ENCODE measurements at places on chromosomes 7 and 10.

DNA sequence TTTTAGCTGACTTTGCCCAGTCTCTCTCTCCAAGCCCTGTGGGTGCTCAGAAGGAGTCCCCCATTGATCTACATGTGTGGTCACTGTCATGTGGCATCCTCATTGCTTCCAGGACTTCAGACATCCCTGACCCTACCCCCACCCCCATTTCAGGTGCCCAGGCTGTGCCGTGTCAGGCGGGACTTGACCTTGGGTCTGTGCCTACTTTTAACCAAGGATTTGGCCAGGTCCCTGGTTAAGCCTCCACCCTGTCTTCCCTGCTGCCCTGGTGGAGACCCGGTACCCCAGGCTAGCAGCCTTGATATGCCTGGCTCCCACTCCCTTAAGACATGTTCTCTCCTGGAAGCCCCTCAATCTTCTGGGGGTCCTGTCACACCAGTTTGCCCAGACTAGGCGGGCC is 31.3 kb downstream of the PRF1 start:
- no peaks in the 10 kb centered on the region for H3K27me3 ChIP-seq
- peaks cover 21% of the 10 kb centered on the region for H3K4me1 ChIP-seq
- DNase-seq: no peak
- no peaks in the 10 kb centered on the region for H3K36me3 ChIP-seq
- H3K4me3 ChIP-seq: no peak overlapping the region

DNA sequence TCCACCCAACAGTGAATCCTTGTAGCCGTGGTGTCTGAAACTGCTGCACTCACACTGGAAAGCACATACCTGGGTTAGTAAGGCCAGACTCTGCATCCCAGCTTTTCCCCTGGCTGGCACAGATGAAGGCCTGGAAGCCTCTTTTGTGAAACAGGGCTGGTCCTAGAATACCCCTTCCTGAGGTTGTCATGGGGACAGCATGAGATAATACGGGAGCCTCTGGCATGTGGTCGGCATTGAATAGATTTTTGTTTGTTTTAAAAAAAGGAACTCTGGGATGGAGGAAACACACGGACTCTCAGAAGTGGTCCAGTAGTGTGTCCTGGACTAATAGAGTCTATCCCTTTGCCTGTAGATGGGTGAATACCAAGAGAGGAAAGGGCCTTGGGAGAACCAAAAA is 129.7 kb downstream of the TMEM178B start:
- H3K4me3 ChIP-seq: no peak overlapping the region
- H3K4me1 ChIP-seq: peaks cover 15% of the 10 kb centered on the region
- H3K27ac ChIP-seq: no peak overlapping the region
- DNase-seq: peak; percentile 39
- no peaks in the 10 kb centered on the region for H3K27me3 ChIP-seq
- H3K36me3 ChIP-seq: no peaks in the 10 kb centered on the region

DNA sequence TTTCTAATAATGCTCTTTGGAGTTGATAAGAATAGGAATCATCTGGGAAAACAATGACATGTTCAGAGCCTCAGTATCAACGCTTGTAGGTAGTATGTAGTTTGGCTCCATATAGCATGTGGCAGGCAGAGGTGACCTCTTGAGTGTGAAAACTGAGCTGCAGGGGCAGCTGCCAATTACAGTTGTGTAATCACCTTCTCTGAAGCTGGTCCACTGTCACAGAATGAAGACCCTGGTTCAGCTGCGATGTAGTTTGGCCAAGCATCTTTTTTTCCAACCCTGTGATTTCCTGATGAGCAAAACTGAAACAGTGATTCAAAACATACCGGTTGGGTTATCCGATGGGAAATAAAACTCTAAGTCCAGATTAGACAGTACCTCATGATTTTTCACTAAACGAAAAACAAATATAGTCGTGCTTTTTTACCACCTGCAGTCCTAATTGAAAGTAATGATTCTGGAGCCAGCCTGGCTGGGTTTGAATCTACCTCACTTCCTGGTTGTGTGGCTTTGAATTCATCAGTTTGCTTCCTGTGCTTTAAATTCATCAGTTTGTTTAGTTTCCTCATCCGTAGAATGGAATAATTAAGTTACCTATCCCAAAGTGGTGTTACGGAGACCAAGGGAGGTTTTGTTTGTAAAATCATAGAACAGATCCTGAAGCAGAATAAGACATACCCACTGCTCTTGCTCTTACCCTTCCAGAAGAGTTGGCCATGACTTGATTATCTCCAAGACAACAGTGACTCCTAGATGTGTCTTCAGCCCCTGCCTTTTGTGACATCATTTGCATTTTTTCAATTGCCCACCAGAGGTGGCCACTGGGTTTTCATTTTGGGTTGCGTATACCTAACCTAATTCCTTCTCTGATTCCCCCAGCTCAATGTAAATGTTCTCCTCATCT is 87.4 kb downstream of the CELF2 start:
- H3K4me3 ChIP-seq: no peak overlapping the region
- H3K27ac ChIP-seq: no peak overlapping the region
- H3K27me3 ChIP-seq: no peaks in the 10 kb centered on the region
- no peak for DNase-seq
- no peaks in the 10 kb centered on the region for H3K4me1 ChIP-seq

GRCh38 chr10:88280518-88280917 is 302.6 kb downstream of the RNLS start:
- no peak overlapping the region for H3K27ac ChIP-seq
- DNase-seq: no peak
- peaks cover 9% of the 10 kb centered on the region for H3K4me1 ChIP-seq
- H3K36me3 ChIP-seq: no peaks in the 10 kb centered on the region

DNA sequence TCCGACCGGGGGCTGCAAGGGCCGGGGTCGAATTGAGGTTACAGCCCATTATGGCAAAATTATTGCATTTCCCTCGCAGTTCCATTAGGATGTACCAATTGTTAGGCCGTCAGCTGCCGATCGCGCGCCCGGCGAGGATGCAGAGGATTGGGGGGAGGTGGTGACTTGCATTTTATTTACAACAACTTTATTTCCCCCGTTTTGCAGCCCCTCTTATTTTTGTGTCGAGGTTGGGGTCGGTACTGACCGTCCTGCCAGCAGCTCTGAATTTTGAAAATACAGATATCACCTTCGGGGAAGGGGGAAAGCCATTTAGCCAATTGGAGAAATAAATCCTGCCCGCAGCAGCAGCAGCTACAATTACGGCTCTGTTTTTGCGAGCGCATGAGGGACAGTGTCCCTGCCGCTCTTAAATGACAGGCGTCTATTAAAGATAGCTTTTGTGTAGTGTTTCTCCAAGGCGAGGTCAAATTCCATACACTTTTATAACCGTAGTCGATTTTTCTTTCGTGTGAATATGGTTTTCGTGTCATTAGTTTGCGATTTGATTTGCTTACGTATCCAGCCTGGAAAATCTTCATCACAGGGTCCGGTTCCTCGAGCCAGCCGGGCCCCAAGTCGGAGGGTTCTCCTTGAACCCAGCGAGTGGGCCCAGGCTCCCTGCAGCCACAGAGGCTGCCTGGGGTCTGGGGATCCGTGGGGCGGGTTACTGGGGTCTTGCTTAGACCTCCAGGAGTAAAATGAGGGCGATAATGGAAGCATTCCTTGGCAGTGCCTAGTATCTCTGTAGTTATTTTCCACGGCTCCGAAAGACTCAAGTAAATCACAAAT is 684 bp upstream of the HOXA5 start:
- H3K4me1 ChIP-seq: 0 out of 2 replicates have a peak, but pooled peaks cover 12% of the 10 kb centered on the region
- no peaks in the 10 kb centered on the region for H3K36me3 ChIP-seq
- H3K4me3 ChIP-seq: peak overlapping the region; percentile 31
- H3K27ac ChIP-seq: no peak overlapping the region
- DNase-seq: no peak

DNA sequence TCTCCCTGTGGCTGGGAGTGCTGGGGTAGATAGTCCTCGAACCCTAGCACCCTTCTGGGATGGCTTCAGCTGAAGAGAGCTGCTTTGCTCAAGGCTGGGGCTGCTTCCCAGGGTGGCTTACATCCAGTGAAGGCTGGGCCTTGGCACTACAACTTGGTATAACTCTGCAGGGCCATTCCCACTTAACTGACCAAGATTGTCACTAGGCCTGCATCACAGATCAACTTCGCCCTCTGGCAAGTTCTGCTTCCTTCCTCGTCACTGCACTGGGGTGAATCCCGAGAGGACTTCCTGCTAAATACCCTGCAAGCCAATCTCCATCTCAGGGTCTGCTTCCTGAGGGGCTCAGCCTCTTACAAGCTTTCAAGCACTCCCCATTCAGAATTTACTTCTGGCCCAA is 195.2 kb downstream of the DOCK4 start:
- no peaks in the 10 kb centered on the region for H3K36me3 ChIP-seq
- DNase-seq: no peak
- no peaks in the 10 kb centered on the region for H3K27me3 ChIP-seq
- H3K4me1 ChIP-seq: peaks cover 25% of the 10 kb centered on the region

GRCh38 chr10:22978287-22978686 is 50.4 kb downstream of the ARMC3 start:
- no peaks in the 10 kb centered on the region for H3K4me1 ChIP-seq
- no peak for DNase-seq
- H3K4me3 ChIP-seq: no peak overlapping the region
- no peak overlapping the region for H3K27ac ChIP-seq

DNA sequence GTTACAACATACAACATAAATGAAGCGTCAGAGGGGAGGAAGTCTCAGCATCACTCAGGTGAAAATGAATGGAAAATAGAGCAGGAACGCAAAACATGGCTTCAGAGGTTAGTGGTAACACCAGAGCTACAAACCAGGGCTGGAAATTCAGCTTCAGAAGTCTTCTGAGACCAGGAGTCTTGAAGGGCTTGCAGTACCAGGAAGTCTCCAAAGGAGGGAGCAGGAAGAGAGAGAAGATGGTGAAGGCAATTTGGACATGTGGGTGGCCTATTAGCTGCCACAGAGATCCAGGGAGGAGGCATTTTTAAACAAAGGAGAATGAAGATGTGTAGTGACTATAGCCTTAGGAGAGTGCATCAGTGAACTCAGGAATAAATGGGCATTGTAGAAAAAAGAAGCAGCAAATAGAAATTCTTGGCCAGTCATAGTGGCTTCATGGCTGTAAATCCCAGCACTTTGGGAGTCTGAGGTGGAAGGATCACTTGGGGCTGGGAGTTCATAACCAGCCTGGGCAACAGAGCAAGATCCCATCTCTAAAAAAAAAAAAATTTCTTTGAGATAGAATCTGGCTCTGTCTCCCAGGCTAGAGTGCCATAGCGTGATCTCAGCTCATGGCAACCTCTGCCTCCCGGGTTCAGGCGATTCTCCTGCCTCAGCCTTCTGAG is 9.3 kb upstream of the TET1 start:
- peak; percentile 71 for DNase-seq
- no peaks in the 10 kb centered on the region for H3K4me1 ChIP-seq
- H3K27ac ChIP-seq: no peak overlapping the region
- no peaks in the 10 kb centered on the region for H3K36me3 ChIP-seq

DNA sequence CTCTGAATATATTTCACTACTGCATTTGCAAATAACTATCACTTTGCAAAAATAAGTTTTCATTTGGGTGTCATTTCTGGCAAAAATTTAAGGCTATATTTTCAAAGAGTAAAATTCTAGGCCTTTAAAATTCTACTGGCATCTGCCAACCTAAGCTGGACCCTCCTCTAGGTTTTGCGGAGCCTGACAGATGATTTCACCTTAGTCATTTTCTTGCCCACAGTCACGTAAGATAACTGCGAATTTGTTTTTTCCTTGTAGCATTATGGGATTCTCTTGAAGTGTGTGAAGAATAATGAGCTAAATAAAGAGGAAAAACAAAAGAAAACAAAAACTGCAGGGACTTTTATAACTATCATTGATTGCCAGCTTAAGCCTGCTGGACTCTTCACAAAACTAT is 7.8 kb downstream of the MEOX2 start:
- H3K4me1 ChIP-seq: no peaks in the 10 kb centered on the region
- H3K27me3 ChIP-seq: no peaks in the 10 kb centered on the region
- no peak overlapping the region for H3K4me3 ChIP-seq
- no peak for DNase-seq
- H3K36me3 ChIP-seq: no peaks in the 10 kb centered on the region

GRCh38 chr7:42175834-42176723 is 60.9 kb downstream of the GLI3 start:
- H3K36me3 ChIP-seq: no peaks in the 10 kb centered on the region
- H3K27me3 ChIP-seq: peaks cover 79% of the 10 kb centered on the region
- H3K4me1 ChIP-seq: no peaks in the 10 kb centered on the region
- no peak overlapping the region for H3K27ac ChIP-seq

- H3K4me3 ChIP-seq: no peak overlapping the region
- no peak overlapping the region for H3K27ac ChIP-seq
- H3K36me3 ChIP-seq: no peaks in the 10 kb centered on the region
These were observed 824.1 kb upstream of the IGFBP3 start for GRCh38 chr7:46744957-46745706.

- no peak overlapping the region for H3K27ac ChIP-seq
- no peaks in the 10 kb centered on the region for H3K27me3 ChIP-seq
- no peaks in the 10 kb centered on the region for H3K36me3 ChIP-seq
- H3K4me1 ChIP-seq: peaks cover under 1% of the 10 kb centered on the region
These were observed 67.9 kb downstream of the SPDYE5 start for GRCh38 chr7:75559976-75560365.

GRCh38 chr10:6986927-6987326 is 406.9 kb upstream of the PRKCQ start:
- H3K4me3 ChIP-seq: no peak overlapping the region
- H3K36me3 ChIP-seq: no peaks in the 10 kb centered on the region
- no peaks in the 10 kb centered on the region for H3K27me3 ChIP-seq
- H3K27ac ChIP-seq: no peak overlapping the region
- no peaks in the 10 kb centered on the region for H3K4me1 ChIP-seq
- DNase-seq: no peak

GRCh38 chr7:19815546-19815945 is 42.1 kb upstream of the TMEM196 start:
- no peak overlapping the region for H3K27ac ChIP-seq
- no peak for DNase-seq
- H3K4me3 ChIP-seq: no peak overlapping the region
- H3K4me1 ChIP-seq: no peaks in the 10 kb centered on the region

GRCh38 chr10:113978802-113979201 is 64.9 kb upstream of the ADRB1 start:
- no peak for DNase-seq
- H3K27ac ChIP-seq: no peak overlapping the region
- H3K4me3 ChIP-seq: no peak overlapping the region
- no peaks in the 10 kb centered on the region for H3K4me1 ChIP-seq

DNA sequence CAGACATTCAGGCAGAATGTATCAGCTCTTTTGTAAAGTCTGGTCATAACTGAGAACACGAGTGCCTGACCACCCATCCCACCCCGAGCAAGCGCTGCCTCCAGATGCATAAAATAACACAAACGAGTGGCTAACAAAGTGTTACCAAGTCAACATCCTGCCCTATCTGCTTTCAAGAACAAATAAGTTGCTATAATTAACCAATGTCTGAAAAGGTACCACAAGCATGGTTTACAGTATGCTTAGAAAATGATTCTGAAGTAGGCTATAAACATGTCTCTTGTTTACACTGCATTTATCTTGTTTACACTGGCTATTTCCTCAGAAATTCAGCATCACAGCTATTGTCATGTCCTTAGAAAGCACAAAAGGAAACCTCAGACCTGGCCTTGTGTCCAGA is 49.5 kb downstream of the PIK3AP1 start:
- H3K4me3 ChIP-seq: no peak overlapping the region
- no peaks in the 10 kb centered on the region for H3K36me3 ChIP-seq
- 0 out of 2 replicates have a peak, but pooled peaks cover under 1% of the 10 kb centered on the region for H3K4me1 ChIP-seq
- no peaks in the 10 kb centered on the region for H3K27me3 ChIP-seq

Data from SK-N-SH (cell line).